ENCODE measurements at places on chromosomes 4 and X.

DNA sequence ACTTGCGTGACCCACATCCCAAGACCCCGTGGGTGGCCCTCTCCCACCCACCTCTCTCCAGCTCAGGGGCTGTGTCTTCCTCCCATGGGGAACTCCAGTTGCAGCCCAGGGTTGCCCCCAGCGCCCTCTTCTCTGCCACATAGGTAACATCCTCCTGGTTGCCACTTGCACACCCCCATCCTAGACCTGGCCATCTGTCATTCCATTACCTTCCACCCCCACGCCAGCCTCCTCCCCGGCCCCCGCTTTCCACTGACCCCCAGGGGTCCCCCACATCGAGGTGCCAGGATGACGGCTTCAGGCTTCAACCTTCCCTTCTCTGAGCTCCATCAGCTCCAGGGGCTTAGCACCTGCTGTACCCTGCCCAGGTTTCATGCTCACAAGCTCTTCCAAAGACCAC lies 28.1 kb upstream of the IL3RA start:
- no peak for DNase-seq

GRCh38 chrX:16087076-16087475 lies 36.3 kb upstream of the GRPR start:
- DNase-seq: no peak

DNA sequence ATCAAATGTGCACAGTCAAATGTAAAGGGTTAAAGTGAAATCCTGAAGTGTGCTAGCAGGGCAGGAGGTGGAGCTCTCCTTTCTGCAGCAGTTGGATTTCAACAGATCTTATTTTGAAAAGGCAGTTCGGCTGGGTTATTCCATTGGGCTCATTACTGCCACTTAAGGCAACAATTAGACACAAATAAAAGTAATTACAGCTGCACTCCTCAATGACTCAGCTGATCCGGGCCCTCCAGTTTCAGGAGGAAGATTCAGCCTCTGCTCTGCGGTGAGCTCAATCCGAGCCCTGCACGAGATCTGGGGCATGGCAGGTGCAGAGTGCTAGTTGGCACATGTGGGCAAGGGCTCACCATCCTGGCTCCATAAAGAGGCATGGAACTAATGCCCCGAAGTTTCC lies 85.4 kb downstream of the PHKA2 start:
- DNase-seq: no peak

GRCh38 chrX:13380211-13380610 lies 60.4 kb upstream of the ATXN3L start:
- DNase-seq: no peak

GRCh38 chr4:177759729-177760128 lies 317.5 kb upstream of the AGA start:
- DNase-seq: no peak

GRCh38 chr4:8329560-8329858 lies 60.0 kb downstream of the HTRA3 start:
- DNase-seq: no peak

GRCh38 chr4:1216869-1217294 lies 32.0 kb downstream of the CTBP1 start:
- DNase-seq: peak; percentile 65

- no peak for DNase-seq
Observed at GRCh38 chr4:138978600-138978999, 37.0 kb upstream of the NOCT start.

DNA sequence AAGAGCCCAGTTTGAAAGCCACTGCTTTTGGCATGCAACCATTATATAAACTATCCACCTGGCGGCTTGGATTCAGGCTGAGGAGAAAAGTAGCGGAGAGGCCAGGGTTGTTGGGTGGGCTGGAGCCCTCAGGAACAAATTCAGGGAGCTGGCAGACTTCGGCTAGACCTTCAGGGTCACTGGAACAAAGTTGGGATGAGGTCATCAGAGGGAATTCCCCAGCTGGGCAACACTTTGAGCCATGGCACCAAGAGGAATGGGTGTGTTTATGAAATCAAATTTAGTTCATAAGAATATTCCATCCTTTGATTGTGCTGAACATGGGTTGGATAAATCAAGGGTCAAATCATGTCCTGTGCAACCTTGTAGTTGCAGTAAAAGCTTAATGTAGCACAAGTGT lies 22.0 kb downstream of the MTMR1 start:
- no peak for DNase-seq

- DNase-seq: no peak
Observed at GRCh38 chr4:149166876-149167275, 648.8 kb downstream of the IQCM start.

DNA sequence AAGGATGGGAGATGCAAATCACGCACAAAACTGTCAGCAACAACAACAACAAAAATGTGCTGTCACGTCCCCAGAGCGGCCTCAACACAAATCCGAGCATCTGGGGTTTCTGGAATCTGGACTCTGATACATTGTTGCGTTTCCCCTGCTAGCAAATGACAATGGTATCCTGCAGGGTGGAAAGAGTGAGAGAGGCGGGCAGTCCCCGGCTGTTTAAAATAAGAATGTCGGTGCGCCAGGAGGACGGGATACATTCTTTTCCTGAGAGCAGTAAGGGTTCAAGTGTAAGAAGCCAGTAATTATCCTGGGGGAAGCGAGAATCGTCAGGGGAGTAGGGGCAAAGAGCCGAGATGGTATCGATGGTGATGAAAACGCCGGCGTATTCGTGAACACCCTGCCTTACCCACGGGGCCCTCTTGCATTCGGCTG lies 310.2 kb downstream of the ASMT start:
- DNase-seq: no peak

GRCh38 chr4:137420901-137421396 lies 111.3 kb downstream of the PCDH18 start:
- no peak for DNase-seq

- peak; percentile 17 for DNase-seq
Observed at GRCh38 chr4:47383829-47384427, 79.6 kb downstream of the COMMD8 start.

DNA sequence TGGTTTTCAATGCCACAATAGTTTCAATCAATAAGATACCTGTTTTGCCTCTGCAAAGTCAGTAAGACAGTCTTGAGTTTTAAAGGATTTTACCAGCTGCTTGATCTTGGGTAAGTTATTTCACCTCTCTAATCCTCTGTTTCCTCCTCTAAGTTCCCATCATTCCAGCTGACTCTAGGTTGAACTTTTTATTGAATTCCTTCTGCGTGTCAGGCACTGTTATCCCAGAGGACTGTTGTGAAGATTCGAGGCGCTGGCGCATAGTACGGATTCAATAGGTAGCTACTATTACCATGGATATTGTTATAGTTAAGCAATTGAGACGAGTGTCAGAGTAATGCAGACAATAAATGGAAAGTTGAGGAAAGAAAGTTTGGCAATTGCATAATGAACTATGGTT lies 179.4 kb downstream of the BANK1 start:
- DNase-seq: no peak

DNA sequence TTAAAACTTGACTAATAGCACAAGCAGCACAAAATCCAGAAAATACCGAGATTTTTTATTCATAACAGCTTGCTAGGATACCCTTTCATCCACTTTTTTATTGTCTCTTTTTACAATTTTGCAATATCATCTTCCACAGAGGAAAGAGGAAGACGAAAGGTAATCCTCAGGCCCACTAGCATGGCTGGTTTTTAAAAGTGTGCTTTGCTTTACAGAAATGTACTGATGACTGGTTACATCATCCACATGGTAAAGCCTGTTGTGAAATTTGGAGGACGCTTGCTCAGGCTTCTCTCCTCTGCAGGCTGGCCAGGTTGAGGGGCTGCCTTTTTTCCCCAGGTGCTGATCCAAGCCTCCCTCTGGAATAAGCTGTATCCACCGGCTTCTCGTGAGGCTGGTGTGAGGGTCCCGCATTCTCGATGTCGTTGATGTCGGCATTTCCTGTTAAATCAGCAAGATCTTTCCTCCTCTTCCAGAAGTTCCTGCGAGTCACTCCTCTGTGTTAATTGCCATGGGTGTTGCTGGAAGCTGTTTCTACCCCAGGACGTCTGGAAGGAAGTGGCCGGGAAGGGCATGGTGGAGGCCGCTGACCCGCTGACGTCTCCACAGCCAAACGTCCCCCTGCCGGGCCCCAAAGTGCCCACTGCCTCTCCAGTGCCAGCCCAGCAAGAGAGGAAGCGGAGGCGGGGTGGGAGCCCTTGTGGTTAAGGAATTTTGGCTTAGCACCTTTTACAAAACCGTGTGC lies 5.8 kb upstream of the DGKQ start:
- no peak for DNase-seq

- no peak for DNase-seq
Observed at GRCh38 chr4:8289956-8290700, 20.6 kb downstream of the HTRA3 start.

DNA sequence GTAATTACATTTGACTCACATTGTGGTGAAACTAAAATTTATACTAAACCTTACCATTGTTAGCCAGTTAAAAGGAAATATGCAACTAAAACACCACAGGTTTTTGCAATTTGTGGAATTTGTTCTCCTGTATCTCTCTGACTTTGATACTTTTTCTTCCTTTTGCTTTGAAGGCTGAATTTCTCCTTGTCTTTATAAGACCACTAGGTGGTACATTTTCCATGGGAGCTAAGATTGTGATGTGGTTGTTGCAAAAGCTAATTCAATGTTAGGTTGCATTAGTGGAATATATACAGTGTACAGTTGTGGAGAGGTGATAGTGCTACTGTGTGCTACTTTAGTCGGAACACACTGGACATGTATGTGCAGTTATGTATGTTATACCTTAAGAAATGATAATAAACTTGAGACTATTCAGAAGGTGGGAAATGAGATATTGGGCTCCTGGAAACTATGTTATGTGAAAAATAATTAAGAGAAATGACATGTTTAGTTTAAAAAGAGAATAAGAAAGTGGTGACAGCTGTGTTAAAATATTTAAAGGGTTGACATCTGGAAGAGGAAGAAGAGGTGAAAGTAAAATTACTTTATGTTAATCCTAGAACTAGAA lies 70.3 kb downstream of the ARL9 start:
- peak; percentile 39 for DNase-seq

DNA sequence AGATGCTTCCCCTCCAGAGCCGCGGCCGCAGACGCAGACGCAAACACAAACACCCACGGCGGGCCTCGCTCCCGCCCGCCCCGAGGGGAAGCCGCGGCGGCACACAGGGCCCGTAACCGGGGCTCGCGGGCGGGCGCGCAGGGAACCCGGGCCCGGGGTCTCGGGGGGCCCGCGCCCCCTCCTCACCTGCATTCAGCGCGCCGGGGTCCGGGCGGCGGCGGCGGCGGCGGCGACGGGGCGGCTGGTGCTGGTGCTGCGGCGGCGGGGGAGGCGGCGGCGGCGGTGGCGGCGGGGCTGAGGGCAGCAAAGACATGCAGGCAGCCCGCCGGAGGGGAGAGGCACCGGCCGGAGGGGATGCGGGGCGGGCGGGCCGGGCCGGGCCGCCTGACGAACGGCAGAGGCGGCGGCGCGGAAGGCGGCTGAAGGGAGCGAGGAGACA lies 255 bp upstream of the CNOT6L start:
- DNase-seq: no peak

- no peak for DNase-seq
Observed at GRCh38 chr4:115711575-115711974, 598.2 kb upstream of the NDST4 start.

DNA sequence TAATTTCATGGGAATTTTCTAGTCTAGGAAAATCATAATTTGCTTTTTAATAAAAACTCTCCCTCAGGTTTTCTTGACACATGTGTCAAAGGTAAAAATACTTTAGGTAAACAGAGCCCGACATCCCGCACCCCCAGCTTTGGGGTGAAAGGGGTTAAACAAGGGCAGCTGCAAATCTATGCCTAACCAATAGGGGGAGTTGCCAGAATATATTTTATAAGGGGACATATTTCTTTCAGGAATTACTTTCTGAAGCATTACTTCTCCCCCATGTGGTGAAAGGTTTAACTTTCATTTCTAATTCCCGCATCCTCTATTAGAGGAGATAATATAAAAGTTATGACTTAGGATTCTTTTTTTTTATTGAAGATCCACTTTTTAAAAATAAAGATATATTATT lies 53.9 kb upstream of the HEPH start:
- DNase-seq: peak; percentile 45

DNA sequence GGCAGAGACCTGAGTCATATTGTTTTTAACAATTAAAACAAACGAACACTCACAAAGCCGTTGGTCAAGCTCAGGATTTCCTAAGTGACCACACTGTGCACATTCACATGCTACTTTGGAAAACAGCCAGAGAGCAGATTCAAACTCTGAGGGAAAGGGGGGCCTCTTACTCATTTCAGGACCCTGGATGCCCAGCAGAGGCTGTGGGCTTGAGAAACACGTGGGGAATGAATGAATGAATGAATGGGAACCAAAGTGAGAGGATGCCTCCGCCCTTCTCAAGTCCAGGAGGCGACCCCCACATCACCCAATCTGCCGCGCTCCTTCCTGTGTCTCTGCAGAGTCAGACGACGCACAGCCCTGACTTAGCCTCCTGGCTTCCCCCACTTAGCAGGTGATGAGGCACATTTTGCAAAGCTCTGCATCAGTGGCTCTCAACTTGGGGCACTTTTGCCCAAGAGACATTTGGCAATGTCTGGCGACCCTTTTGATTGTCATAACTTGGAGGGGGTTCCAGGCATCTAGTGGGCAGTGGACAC lies 76.0 kb downstream of the ABLIM2 start:
- no peak for DNase-seq

GRCh38 chrX:97200454-97200853 lies 316.7 kb downstream of the RPA4 start:
- no peak for DNase-seq

DNA sequence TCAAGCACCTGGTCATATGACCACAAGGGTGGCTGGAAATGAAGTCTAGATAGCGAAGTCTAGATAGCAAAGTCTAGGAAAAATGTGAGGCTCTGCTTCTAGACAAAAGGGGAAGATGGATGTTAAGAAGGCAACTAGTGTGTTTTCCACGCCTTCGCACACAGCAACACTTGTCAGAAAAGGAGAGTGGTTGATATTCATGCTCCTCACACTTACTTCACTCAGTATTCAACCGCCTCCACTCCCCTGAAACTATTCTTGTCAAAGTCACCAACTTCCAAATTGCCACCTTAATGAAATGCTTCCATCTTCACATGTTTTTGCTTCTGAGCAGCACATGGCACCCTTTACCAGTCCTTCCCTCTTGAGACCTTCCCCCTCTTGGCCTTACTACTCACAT lies 27.7 kb upstream of the DCLK2 start:
- DNase-seq: no peak

GRCh38 chr4:8544282-8544681 lies 35.9 kb upstream of the GPR78 start:
- no peak for DNase-seq

- peak; percentile 44 for DNase-seq
Observed at GRCh38 chrX:49192722-49193328, 6.7 kb upstream of the PRICKLE3 start.

GRCh38 chrX:78124307-78124706 lies 15.1 kb downstream of the TAF9B start:
- no peak for DNase-seq

- DNase-seq: no peak
Observed at GRCh38 chr4:147104768-147105167, 159.1 kb upstream of the TTC29 start.

DNA sequence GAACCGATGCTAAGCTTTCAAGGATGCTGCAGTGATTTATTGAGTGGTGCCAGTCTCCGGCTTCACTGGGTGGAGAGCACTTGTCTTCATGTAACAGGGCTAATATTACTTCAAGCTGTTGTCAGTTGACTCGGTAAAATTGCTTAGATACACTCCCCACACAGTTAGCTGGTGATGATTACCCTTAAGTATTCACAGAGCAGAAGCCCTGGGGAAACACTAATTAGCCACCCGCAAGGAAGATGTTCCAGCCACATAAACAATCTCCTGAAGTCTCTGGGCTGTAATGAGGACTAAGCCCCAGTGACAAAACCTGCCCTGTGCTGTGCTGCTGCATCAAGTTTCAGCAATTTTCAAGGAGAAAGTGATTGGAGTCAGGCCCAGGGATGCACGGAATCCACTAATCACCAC lies 37.3 kb upstream of the GK2 start:
- no peak for DNase-seq

- DNase-seq: no peak
Observed at GRCh38 chrX:57899064-57899463, 11.2 kb downstream of the ZXDA start.

Data from CD4-positive, alpha-beta T cell treated with Interleukin-21 for 1 hour (primary cell).